ENCODE measurements at places on chromosomes 12 and 14. TPM values are rescaled to one million over a fixed set of nuclear protein-coding genes. Genes with fewer than 3 reads are reported as not detected.

DNA sequence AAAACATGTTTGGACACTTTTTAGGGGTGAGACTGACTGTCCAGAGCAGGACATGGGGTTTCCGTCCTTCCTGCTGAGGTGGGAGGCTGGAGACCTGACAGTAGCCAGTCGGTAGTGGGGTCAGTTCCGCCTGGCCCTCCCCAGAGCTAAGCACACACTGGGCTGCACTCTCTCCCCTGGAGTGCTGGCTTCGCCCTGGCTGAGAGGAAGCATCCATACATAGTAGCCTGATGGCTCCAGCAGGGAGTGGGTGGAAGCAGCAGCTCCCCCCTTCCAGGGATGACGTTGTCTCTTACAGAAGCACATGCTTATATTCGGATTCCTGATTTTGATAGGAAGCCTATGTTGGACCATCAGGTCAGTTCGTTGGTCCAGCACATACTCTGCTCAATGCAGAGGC lies 40.4 kb downstream of the SFSWAP start:
- no peak for DNase-seq
- no peak overlapping the region for H3K4me3 ChIP-seq
- no peaks in the 10 kb centered on the region for H3K27me3 ChIP-seq

DNA sequence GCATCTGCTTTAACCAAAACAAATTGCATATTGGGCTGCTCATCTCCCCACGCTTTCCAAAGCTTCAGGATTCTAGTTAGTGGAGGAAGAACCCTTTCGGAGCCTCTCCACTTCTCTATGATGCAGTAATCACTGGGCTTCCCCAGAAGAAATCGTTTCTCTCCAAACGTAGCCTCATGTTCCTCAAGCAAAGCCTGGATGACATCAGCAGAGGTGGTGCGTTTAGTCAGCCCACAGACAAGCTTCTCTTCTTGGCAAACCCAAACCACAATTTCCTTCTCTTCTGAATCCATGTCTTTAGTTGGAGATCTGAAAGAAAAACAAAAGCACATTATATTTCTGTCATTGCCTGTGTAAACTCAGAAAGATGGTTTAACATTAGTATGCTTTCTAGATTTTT lies 30.6 kb downstream of the RASSF9 start:
- H3K4me1 ChIP-seq, result no peaks in the 10 kb centered on the region
- H3K36me3 ChIP-seq, result no peaks in the 10 kb centered on the region
- H3K4me3 ChIP-seq, result no peak overlapping the region
- no peak for DNase-seq
- H3K27me3 ChIP-seq, result no peaks in the 10 kb centered on the region
- no peak overlapping the region for H3K27ac ChIP-seq

DNA sequence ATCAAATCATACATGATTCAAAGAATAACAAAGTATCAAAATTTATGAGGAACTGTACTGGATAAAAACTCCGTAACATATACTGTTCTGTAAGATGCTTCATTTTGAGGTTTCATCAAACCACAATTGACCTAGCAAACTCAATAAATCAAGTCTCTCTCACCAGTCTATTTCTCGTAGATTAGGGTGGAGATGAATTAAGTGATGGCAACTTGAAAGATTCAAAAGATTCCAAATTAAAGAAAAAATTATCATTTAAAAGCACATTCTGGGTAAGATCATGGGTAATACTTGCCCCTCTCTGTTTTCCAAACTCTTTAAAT lies 74.4 kb downstream of the PAPLN start:
- H3K4me3 ChIP-seq, result no peak overlapping the region
- peaks cover 5% of the 10 kb centered on the region for H3K36me3 ChIP-seq
- no peak overlapping the region for H3K27ac ChIP-seq
- no peaks in the 10 kb centered on the region for H3K27me3 ChIP-seq
- H3K4me1 ChIP-seq, result peaks cover 8% of the 10 kb centered on the region
- no peak for DNase-seq

DNA sequence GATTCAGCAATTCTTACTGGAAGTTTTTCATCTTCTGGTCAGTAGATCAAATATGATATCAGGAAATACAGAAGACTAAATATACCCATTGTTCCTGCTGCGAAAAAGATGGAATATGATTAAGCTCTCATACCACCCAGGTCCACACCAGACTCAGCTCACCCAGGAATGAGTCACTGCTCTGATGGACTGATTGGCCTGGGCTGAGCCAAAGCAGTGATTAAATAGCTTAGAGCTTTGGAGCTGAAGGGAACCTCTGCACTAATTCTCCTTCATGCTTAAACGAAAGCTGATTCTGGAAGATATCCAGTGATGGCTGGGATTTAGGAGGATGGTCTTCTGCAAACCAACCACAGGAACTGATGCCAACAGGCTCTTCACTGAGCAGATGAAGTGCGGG lies 62.0 kb upstream of the SYT1 start:
- H3K27ac ChIP-seq, result no peak overlapping the region
- H3K4me3 ChIP-seq, result no peak overlapping the region
- no peaks in the 10 kb centered on the region for H3K36me3 ChIP-seq
- no peaks in the 10 kb centered on the region for H3K4me1 ChIP-seq

DNA sequence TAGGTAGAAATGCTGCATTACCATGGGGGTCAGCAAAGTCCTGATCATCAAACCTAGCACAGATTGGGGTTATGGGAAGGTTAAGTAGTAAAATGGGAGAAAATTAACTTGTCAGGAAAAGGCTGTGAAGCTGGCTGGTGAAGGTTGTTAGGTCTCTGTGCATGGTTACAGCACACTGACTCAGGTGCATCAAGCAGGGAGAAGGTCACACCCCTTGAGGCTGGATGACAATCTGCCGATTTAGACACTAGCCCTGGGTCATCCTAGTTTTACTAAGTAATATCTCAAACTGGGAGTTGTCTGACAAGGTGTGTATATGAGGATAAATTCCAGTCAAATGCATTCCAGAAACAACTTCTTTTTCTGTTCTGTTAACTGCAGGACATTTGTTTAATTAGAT lies 271.1 kb upstream of the LRIG3 start:
- H3K27ac ChIP-seq, result no peak overlapping the region
- no peaks in the 10 kb centered on the region for H3K4me1 ChIP-seq
- peaks cover 4% of the 10 kb centered on the region for H3K27me3 ChIP-seq
- no peak overlapping the region for H3K4me3 ChIP-seq

DNA sequence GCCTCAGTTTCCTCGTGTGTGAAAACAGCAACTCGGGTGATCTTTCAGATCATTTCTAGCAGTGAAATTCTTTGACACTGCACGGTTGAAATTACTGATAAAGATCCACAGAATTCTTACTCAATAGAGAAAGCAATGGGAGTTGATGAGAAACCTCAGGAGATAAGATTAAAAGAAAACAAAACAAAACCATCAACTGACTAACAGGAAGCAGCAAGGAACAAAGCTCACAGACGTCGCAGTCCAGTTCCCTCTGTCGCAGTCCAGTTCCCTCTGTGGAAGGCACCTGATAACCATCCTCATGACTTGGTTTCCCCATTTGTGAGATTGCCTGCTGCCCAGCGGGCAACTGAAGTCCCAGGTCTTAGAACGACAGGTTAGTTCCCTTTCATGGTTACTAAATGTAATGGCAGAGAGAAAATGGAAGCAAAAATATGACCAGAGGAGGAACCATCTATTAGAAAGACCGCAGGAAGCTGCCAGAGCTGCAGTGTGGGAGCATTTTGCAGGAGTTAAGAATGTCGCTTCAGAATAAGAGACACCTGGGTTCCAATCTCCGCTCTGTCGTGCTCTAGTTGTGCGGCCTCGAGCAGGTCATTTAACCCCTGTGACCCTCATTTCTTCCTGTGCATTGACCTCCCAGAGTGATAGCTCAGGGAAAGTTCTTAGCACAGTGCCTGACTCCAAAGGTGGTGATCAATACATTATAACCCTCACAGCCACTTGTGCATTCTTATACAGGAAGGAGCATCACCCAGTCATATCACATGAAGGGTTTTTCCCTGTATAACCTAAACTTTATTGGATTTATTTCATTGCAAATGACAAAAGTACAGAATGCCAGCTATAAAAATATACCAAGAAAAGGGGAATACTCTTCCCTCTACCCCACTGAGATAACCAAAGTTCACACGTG lies 5.1 kb upstream of the MED13L start:
- no peak for DNase-seq
- peaks cover 19% of the 10 kb centered on the region for H3K4me1 ChIP-seq
- H3K27ac ChIP-seq, result no peak overlapping the region
- H3K27me3 ChIP-seq, result peaks cover 4% of the 10 kb centered on the region

- no peak overlapping the region for H3K27ac ChIP-seq
- H3K4me3 ChIP-seq, result no peak overlapping the region
- no peaks in the 10 kb centered on the region for H3K27me3 ChIP-seq
- no peaks in the 10 kb centered on the region for H3K36me3 ChIP-seq
- H3K4me1 ChIP-seq, result peaks cover 4% of the 10 kb centered on the region
Observed at GRCh38 chr14:100312877-100313400, 6.7 kb upstream of the SLC25A29 start.

- peaks cover 30% of the 10 kb centered on the region for H3K4me1 ChIP-seq
- H3K27ac ChIP-seq, result no peak overlapping the region
- no peak overlapping the region for H3K4me3 ChIP-seq
Observed at GRCh38 chr12:51028813-51029150, 2.6 kb upstream of the SLC11A2 start.

- no peaks in the 10 kb centered on the region for H3K4me1 ChIP-seq
- no peak overlapping the region for H3K27ac ChIP-seq
Observed at GRCh38 chr12:12877781-12878455, 13.4 kb upstream of the GPRC5A start.

- peak overlapping the region; percentile 54 for H3K4me3 ChIP-seq
- H3K27ac ChIP-seq, result peak overlapping the region; percentile 94
- H3K4me1 ChIP-seq, result peaks cover 86% of the 10 kb centered on the region
- H3K36me3 ChIP-seq, result peaks cover 32% of the 10 kb centered on the region
Observed at GRCh38 chr14:69673578-69674305, 62.3 kb downstream of the SUSD6 start.

DNA sequence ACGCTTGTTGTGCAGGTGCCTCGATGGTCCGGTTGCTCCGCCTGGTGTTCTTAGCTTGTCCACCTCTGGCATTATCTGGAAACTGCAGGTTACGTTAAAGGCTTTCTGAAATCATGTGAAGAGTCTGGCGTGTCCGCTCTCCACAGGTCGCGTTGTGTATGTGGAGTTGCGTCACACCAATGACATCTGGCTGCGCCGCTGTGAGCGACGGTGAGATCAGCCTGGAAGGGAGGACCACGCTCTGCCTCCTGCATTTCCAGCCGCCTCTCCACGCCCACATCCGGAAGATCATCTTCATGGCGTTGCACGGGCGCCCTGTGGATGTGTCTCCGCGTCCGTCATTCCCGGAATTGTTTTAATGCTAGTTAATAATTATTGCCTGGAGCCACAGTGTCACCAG lies 50.6 kb upstream of the GALNT9 start:
- no peaks in the 10 kb centered on the region for H3K36me3 ChIP-seq
- peaks cover 2% of the 10 kb centered on the region for H3K4me1 ChIP-seq
- peaks cover 31% of the 10 kb centered on the region for H3K27me3 ChIP-seq
- H3K27ac ChIP-seq, result no peak overlapping the region
- DNase-seq, result no peak
- no peak overlapping the region for H3K4me3 ChIP-seq

GRCh38 chr14:32201193-32201815 lies 541 bp upstream of the RNU6-7 start:
- peaks cover 4% of the 10 kb centered on the region for H3K27me3 ChIP-seq
- peaks cover 4% of the 10 kb centered on the region for H3K36me3 ChIP-seq
- H3K4me1 ChIP-seq, result peaks cover 49% of the 10 kb centered on the region
- peak overlapping the region; percentile 91 for H3K4me3 ChIP-seq

- DNase-seq, result no peak
- no peaks in the 10 kb centered on the region for H3K36me3 ChIP-seq
- H3K27ac ChIP-seq, result no peak overlapping the region
- H3K4me3 ChIP-seq, result no peak overlapping the region
Observed at GRCh38 chr12:17060260-17060659, 454.3 kb upstream of the LMO3 start.

GRCh38 chr14:68548194-68549076 lies 244.4 kb downstream of the ZFP36L1 start:
- H3K27ac ChIP-seq, result no peak overlapping the region

GRCh38 chr14:96246539-96246847 lies 9.5 kb upstream of the BDKRB1 start:
- no peak overlapping the region for H3K27ac ChIP-seq
- no peaks in the 10 kb centered on the region for H3K36me3 ChIP-seq
- no peak overlapping the region for H3K4me3 ChIP-seq
- H3K4me1 ChIP-seq, result no peaks in the 10 kb centered on the region
- no peak for DNase-seq
- peaks cover 15% of the 10 kb centered on the region for H3K27me3 ChIP-seq

- H3K27me3 ChIP-seq, result no peaks in the 10 kb centered on the region
- no peak overlapping the region for H3K4me3 ChIP-seq
- no peak overlapping the region for H3K27ac ChIP-seq
- H3K36me3 ChIP-seq, result peaks cover 10% of the 10 kb centered on the region
- H3K4me1 ChIP-seq, result peaks cover 2% of the 10 kb centered on the region
Observed at GRCh38 chr12:121568971-121569751, 11.7 kb downstream of the KDM2B start.

DNA sequence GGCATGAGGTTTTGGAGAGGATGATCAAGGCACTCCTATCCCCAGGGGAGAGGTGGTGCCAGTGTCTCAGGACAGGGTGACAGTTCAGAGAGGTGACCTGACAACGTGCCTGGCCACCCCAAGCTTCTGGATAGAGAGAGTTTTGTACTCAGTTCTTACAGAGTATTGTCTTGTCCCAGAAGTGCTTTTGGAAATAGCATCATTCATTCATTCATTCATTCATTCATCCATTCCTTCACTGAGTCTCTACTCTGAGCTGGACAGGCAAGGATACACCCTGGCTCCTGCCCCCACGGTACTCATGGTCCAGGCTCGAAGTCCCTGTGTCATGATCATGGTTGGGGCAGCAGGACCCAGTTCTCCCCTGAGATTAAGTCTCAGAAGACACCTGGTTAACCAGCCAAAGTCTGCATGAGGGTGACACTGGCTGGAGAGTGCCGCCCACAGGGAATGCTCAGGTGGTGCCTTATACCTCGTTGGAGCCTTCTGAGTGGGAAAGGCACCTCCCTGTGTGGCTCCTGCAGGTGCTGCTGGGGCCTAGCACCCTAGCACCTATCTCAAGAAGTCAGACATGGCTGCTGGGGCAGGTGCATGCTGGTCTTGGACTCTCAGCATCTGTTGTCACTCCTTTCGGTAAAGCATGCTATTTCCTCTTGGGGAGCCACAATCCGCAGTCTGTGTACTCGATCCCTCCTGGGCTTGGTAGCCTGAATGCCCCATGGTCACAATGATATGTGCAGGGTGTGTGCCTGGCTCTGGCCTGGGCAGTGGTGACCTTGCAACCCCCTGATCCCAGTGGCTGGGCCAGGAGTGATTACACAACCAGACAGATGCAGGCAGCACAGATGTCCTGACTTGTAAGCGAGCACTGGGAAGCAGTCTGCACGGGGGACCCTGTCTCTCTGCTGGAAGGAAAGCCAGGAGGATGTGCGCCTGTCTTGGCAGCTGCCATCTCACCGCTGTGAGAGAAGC lies 57.8 kb downstream of the C14orf132 start:
- H3K4me3 ChIP-seq, result no peak overlapping the region
- DNase-seq, result no peak

The EID3 gene
- total RNA-seq, result 5.7 TPM

The KRT82 gene
- total RNA-seq, result not detected

The ABCC9 gene
- not detected for total RNA-seq

The CLEC1B gene
- total RNA-seq, result not detected

Data from activated naive CD8-positive, alpha-beta T cell treated with anti-CD3 and anti-CD28 coated beads for 36 hours (primary cell).